ENCODE measurements at places on chromosomes 2 and 18. TPM values are rescaled to one million over a fixed set of nuclear protein-coding genes. Genes with fewer than 3 reads are reported as not detected.

GRCh38 chr2:46002507-46002883 lies 294.7 kb upstream of the EPAS1 start:
- DNase-seq, result no peak

MROH2A gene
- not detected for total RNA-seq

DNA sequence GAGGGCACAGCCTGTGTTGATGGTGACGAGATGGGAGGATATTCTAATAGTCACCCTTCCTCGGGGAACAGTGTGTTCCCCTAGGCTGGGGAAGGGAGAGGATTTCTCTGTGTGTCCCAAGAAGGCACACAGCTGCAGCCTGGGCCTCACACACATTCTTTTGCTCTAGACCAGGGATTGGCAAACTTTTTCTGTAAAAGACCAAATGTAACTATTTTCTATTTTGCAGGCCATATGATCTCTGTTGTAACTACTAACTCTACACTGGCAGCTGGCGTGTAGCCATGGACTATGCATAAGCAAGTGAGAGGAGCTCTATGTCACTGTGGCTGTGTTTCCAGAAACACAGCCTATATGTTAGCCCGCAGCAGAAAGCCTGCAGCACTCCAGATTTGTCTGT lies 65.8 kb downstream of the ARHGAP28 start:
- no peak for DNase-seq

DNA sequence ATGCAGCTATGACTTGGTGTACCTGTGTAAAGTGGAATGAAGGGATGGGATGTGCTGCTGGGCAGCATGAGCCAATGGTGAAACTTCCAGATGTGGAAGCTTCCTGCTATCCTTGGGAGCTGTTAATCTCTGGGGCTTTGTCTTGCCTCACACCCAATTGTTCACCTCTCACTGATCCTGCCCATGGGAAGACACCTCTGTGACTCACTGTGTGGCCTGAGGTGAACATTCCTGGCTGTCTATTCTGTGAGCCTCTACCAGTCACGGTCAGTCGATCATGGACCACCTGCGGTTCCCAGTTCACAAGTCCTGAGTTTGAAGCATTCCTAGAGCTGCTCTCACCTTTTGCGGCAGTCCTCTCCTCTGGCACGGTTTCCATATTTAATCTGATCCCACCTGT lies 12.1 kb downstream of the NEURL3 start:
- DNase-seq, result no peak

- DNase-seq, result no peak
These were observed 53.5 kb downstream of the SEPTIN10 start for GRCh38 chr2:109560265-109560664.

GRCh38 chr18:24930971-24931370 lies 421.0 kb downstream of the ZNF521 start:
- no peak for DNase-seq

- DNase-seq, result no peak
These were observed 135.8 kb upstream of the APCDD1 start for GRCh38 chr18:10318691-10318970.

DNA sequence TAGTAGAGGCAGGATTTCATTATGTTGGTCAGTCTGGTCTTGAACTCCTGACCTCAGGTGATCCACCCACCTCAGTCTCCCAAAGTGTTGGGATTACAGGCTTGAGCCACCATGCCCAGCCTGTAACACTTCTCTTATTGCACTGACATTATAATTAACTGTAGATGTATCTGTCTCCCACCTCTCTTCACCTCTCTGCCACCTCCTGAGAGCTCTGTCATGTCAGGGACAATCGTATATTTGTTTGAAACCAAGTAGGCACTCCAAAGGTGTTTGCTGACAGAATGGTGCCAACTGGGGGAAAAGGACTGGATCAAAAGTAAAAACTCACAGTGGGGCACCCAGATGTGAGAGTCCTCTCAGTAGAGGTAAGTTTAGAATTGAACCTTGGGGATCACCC lies 17.3 kb upstream of the ME2 start:
- no peak for DNase-seq

TOGARAM2 gene
- total RNA-seq, result 4.2 TPM

DNA sequence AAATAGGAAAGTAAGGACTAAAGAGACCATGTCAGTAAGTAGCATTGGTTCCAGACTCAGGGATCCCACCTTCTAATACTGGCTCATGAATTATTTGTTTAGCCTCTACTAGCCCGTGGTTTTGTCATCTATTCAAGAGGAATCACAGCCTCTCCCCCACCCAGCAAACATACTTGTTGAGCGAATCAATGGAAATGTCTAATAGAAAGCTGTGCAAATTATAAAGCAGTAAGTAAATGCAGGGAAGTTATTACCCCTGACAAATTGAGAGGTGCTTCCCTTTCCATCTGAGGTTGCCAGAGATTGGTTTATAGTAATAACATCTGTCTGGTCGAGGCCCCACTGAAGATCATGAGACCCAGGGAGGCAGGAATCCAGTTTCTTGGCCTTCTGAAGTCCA lies 219.3 kb upstream of the OSR1 start:
- no peak for DNase-seq

GRCh38 chr18:58858591-58859468 lies 5.8 kb upstream of the ZNF532 start:
- no peak for DNase-seq

- no peak for DNase-seq
These were observed 20.1 kb downstream of the GPR55 start for GRCh38 chr2:230904856-230905447.

DNA sequence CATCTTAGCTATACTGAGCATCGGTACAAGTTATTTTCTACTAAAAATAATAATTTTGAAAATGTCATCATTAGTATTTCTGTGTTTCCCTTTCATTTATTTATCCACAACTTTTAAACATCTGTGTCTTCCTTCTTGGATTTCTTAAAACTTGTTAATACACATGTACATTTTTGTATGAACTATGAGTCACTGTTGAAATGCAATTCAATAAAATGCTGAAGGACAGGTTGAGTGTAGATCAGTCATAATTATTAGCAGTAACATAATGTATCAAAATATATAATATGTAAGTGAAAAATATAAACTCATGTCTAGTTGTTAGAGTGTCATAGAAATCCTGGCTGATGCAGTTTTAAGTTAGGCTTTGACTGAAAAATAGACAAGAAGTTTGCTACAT lies 115.9 kb downstream of the MEIS1 start:
- DNase-seq, result no peak

GULP1 gene
- not detected for total RNA-seq

NAT8 gene
- not detected for total RNA-seq

SCN7A gene
- not detected for total RNA-seq
